ENCODE measurements at places on chromosomes 4 and X.

DNA sequence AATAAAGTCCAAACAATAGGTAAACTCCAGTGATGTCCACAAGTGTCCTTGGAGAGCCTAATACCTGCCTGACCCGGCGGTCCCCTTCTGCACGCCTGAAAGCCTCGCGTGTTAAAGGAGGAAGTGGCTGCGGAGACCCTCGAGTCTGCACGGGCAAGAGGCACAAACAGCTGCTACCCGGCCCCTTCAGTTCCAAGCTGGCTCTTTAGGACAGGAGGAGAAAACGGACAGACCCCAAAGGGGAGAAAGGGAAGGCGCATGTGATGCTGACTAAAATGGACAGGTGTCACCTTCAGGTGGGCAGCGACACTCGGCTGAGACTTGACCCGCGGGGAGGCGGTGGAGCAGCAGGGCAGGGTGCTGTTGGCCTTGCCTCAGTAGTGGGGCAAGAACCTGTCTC lies 102.7 kb upstream of the TENM3 start:
- no peak for DNase-seq

DNA sequence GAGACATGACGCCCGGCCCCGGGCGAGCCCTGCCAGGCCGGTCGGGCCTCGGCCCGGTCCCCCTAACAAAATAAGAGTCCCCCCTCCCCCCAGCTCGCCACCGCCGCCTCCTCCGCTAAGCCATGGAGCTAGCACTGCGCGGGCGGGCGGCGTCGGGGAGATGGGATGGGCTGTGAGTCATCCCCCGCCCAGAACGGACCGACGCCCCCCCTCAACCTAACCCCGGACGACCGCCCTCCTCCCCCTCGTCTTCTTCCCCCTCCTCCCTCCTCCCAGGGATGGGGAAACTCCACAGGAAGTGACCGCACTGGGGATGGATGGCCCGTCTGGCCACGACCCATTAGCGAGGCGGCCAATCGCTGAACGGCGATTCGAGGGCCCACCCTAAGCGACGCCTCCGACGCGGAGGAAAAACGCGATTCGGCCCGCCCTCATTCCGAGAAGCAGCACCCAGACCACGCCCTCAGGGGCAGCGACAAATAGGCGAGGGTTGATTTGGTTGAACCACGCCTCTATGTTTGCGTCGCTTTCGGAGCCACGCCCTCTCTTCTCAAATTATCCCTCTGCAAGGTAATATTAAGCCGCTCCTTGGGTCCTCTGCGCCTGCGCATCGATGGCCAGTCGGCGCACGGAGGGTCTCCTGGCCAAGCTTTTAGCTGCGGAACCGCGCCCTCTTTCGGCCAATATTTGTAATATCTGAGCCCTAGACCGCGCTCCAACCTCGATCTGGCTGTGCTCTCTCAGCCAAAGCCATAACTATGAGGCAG lies at the start of gene TFE3:
Gene TFE3, minus strand, starts transcription at position 138 of the 767 bp plus-strand sequence. Its CDS starts 131 bp downstream, at position 7.
- peak; percentile 89 for DNase-seq

DNA sequence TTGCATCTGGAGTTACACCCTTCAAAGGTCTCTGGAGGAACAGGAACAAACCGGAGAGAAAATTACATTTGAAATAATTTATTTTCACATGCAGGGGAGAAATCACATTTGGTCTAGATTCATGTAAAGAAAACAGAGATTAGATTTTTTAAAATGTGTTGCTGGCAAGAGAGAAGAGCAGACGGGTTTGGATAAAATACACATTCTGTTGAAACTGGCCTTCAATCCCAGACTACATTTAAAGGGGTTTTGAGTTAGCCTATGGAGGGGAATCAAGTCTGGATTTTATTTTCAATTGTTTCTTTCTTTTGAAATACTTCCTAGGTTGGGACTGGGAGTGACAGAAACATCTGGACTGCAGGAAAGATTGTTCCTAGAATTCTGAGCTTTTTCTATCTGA lies 180.8 kb downstream of the NHS start:
- no peak for DNase-seq

DNA sequence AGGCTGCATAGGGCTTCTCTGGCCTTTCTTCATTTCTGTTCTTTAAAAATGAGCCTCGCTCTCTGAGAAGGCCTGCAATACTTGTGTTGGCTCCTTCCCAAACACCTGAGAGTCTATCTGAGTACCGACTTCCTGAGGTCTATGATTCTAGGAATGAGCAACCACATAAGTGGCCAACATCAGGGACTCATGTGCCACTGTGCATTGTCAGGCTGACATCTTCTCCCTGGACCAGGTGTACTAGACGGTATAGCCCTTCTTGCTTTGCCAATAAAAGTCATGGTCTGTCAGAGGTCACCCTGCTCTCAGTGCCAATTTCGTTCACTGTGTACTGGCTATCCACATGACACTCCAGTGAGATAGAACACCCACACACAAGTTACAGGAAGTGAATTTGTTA lies 67.4 kb upstream of the EPHA5 start:
- DNase-seq: no peak

GRCh38 chr4:1211891-1212545 lies 36.9 kb downstream of the CTBP1 start:
- no peak for DNase-seq

DNA sequence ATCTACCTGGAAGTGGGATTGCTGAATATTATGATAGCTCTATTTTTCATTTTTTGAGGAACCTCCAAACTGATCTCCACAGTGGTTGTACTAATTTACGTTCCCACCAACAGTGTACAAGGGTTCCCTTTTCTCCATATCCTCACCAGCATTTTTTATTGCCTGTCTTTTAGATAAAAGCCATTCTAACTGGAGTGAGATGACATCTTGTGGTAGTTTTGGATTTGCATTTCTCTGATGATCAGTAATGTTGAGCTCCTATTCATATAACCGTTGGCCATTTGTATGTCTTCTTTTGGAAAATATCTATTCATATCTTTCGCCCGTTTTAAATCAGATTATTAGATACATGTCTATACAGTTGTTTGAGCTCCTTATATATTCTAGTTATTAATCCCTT lies 101.8 kb downstream of the RASGEF1B start:
- no peak for DNase-seq

DNA sequence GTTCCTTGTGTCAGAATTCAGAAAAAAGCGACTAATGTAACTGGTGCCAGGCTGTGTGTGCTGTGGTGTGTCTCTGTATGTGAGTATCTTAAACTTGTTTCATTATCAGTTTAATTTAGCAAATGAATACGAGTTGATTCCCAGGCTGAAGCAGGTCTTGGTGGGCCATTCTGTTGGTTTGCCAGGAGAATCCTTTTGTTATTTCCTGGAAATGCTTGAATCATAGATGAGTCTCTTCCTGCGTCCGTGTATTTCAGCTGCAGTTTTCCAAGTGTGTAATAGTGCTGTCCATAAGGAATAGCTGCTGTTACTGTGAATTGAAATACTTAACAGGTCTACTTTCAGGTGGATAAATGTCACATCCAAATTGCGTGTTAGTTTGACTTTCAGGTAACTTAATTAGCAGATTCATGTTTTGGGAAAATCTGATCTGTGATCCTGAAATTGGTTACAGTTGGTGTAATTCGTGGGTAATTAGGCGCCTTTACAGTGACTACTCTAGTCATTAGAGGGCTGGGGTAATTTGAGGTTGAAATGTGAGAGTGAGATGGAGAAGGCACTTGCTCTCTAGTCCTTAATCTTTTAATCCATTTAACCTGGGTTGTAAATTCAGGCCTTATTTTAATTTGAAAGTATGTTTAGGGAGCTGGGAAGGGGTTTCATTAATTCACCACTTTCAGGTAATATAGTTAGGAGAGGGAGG lies 23.8 kb downstream of the TMEM131L start:
- no peak for DNase-seq

DNA sequence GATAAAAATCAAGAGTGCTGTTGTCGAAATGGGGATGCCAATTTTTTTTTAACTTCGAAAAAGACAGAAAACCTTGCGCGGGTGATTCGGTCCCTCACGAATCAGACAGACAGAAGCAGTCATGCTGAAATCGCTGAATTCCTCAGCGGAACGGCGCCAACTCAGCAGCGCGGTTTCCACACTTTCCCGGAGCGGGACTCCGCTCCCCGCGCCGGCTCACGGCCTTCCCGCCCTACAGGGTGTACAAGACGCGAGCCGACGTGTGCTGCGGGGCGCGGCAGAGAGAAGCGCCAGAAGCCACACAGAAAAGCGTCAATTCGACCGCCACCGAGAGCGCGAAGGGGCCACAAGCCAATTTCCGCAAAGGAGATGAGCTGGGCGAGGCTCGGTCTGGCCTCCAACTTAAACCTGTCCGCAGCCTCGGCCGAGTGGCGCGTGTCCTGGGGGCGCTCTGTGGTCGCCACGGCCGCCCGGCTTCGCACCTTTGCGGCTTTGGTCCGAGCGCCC lies 1.3 kb downstream of the NEXMIF start:
- peak; percentile 21 for DNase-seq

GRCh38 chr4:153757407-153757806 lies 2.4 kb downstream of the RNF175 start:
- no peak for DNase-seq

- DNase-seq: no peak
Observed at GRCh38 chrX:13119386-13119785, 75.0 kb upstream of the FAM9C start.

All from DMS79 treated with DMSO at 0.1 percent for 48 hours (cell line).